Activated CD8-positive, alpha-beta T cell treated with anti-CD3 and anti-CD28 coated beads for 36 hours (primary cell): ENCODE measurements at places on chromosomes 6 and 20.

- DNase-seq, result no peak
Observed at GRCh38 chr6:6508643-6509042, 79.9 kb upstream of the LY86 start.

GRCh38 chr6:157832250-157832967, 9.4 kb downstream of the SNX9 start:
- DNase-seq, result no peak

GRCh38 chr20:30288346-30288745, 969.1 kb upstream of the DEFB115 start:
- no peak for DNase-seq

DNA sequence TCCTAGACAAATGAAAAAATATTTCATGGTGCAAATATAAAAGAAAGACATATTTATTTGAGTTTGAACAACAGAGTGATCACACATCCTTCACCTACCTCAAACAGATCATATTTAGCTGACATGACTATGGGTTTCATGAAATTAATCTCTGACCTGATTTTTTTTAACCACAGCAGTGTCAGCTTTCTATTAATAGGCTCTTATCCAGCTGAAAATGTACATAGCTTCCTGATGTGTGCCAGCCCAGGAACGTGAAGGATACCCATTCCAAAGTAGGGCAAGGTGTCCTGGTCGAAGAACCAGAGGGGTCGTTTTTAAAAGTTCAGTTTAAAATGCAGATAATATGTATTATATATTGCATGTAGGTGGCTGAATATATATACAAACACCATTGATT, 19.8 kb downstream of the TRDN start:
- no peak for DNase-seq

GRCh38 chr20:32077190-32077589, 25.1 kb downstream of the HCK start:
- DNase-seq, result no peak
